ENCODE measurements at places on chromosomes 11 and 22.

DNA sequence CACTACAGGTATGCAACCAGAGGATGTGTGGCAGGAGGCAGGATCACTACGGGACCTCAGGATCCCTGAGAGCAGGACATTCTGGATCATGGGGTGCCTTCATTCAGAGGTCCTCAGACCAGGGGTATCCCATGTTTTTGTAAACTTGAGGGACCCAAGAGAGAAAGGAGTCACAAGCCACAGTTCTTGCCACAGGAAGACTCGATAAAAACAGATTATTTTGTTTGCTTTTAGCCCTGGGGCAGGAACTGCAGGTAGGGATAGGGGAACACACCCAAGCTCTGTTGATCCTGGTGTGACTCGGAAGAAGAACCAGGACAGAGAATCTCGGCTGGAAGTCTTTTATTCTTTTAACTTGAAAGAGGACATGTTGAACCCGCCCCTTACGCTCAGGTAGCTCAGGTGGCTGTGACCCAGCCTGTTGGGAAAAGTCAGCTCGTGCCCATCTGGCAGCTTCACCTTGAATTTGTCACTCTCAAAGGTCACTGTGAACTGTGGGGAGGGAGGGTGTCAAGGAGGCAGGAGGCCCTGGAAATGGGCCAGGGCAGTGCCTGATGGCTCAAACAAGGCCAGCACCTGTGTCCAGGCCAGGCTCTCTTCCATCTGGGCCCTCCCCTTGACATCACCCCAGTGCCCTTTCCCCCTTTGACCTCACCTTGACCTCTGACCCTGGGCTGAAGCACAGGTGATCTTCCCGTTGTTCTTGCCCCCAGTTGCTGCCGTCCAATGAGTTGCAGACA, 9.8 kb downstream of the LGALS2 start:
- no peak for DNase-seq

GRCh38 chr11:98107736-98108135, 913.0 kb upstream of the CNTN5 start:
- DNase-seq, result no peak

DNA sequence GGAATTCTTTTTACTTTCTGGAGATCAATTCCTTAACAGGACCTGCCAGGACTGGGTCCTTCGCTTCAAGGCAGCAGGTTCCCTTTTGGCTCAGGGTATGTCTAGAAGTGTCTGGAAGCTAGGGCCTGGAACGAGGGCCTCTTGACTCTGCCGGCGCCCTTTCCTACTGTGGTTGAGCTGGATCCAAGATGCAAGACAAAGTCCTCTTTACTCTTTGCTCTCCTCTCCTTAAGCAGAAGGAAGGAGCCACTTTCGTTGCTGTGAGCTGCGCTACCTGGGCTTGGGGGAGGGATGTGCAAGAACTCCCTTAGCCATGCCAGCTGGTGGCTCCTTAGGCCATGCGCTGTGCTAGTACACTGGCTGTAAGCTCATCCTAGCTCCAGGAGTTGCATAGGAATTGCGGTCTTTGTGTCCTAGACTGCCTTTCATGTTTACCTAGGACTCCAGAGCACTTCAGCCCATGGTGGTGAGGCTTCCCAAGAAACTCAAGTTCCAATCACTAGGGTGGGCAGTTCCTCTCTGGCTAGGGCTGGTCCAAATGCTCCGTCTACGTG, 18.1 kb downstream of the GLB1L2 start:
- DNase-seq, result no peak

DNA sequence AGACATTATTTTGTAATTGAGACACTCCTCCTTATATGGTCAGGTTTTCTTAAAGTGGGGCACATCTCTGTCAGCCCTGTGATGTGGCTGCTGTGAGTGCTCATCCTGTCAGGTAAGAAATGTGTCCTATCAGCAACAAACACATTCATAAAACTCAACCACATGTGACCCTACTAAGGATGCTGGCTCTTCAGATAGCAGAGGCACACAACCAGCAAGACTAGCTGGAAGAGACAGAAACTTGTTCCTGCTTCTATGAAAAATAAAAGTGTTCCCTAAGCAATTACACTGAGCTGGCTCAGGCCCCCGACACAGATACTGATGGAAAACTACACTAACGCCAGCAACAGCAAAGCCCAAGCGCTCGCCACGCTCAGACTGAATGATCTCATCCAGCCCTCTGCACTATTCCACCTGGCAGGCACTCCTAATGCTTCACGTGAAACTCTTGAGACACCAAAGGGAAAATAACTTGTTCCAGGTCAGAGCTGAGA, 49.8 kb upstream of the CYP2D6 start:
- peak; percentile 42 for DNase-seq

DNA sequence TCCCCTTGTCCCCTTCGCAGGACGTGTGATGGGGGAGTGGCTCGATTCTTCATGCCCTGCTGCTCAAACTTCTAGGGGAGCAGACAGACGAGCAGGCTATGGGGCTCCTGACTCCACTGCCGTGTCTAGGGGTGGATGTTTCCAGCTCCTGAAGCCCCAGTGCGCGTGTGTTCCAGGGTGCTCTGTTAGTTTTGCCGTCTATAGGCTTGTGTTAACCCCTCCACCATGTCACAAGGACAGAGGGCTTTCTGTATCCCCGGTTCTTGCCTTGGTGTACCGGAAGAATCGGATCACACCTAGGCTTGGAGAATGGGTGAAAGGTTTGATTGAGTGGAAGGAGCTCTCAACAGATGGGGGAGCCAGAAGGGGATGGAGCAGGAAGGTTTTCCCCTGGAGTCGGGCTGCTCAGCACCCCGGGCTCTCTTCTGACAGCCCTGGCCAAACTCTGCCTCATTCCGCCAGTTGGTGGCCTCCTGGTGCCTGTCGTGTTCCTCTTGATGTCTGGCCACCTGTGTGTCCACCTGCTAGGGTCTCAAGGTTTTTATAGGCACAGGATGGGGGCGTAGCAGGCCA, 810.7 kb downstream of the BRD1 start:
- DNase-seq, result no peak

- no peak for DNase-seq
Observed at GRCh38 chr11:76669901-76670484, 554 bp downstream of the LRRC32 start.

DNA sequence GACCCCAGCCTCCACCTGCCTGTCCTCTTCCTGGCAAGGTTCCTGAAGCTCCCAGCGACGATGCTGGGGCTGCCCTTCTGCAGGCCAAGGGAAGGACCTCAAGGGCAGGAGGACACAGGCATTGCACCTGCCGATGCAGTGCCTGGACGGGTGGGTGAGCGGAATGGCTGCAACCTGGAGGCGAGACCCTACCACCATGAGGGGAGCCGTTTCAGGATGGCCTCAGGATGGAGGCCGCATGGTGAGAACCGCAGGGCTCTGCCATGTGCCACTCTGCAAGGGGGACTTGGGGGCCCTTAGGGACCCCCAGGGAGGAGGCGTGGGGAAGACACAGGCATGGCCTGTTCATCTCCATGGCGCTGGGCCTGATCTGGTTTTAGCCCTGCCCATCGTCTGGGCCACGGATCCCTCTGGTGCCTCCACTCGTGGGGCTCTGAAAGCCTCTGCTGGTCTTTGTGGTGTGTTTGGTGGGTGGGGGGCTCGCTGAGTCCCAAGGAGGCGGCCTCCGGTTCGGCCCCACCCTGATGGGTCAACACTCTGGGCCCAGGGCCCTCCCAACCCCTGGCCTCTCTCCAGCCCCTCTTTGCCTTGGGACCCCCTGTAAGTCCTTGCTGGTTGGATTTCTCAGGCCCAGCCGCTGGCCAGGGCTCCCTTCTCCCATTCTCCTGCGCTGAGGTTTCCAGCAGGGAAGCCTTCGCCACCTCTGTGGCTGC, 1.3 kb upstream of the LSP1 start:
- DNase-seq, result peak; percentile 42

- no peak for DNase-seq
Observed at GRCh38 chr11:131056036-131056435, 139.8 kb upstream of the SNX19 start.

DNA sequence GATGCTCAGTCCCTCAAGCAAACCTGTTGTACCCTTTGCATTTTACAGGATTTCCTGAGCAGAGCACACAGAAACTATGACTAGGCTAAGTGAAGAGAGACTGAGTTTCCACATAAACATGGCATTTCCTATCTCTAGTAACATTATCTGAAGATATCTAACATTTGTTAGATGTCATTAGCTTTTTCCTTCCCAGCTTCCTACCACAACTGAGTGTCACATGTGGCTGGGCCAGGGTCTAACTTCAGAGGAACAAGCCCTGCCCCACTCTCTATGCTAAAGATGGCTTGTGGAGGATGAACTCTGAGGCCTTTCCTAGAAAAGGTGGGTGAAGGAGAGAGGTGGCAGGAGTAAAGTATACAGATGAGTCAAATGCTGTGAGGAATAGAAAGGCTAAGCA, 16.5 kb downstream of the C22orf42 start:
- peak; percentile 30 for DNase-seq

DNA sequence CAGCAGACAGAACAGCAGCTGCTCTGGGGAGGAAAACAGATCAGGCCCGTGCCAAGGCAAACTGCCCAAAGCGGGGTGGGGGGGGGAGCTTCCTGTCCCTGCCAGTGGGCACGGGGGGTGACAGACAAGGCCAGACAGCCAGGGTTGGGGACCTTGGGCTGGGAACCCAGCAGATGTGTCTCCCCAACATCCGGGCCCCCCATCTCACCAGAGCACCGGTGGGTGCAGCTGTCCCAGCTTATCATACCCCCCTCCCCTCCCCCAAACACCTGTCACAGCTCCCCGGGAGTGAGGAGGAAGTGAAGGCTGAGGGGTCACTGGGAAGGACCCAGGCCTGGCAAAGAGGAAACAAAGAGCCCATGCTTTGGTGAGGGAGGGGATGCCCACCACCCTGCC, 1.3 kb downstream of the PPP1R14B start:
- no peak for DNase-seq

GRCh38 chr11:112786886-112787530, 174.2 kb upstream of the NCAM1 start:
- DNase-seq, result no peak

Measured in stimulated activated naive CD8-positive, alpha-beta T cell treated with anti-CD3 and anti-CD28 coated beads, Interleukin-15, amount 100 ng/mL, for 72 hours (primary cell).